ENCODE measurements at places on chromosomes 12 and 14. TPM values are rescaled to one million over a fixed set of nuclear protein-coding genes. Genes with fewer than 3 reads are reported as not detected.

LGALS3 gene
- total RNA-seq, result 11.3 TPM

GALNT4 gene
- total RNA-seq, result 2.5 TPM

TAS2R50 gene
- total RNA-seq, result 6.6 TPM

CEP290 gene
- total RNA-seq, result 36.9 TPM

IFI27L1 gene
- total RNA-seq, result 5.2 TPM
